ENCODE measurements at places on chromosomes 12 and 14.
A peak's percentile ranks its signal among the peaks of the same experiment; 100 is the strongest.

- DNase-seq, result no peak
These were observed 31.7 kb upstream of the INF2 start for GRCh38 chr14:104657563-104658324.

GRCh38 chr12:131830335-131830913 lies 2.2 kb downstream of the MMP17 start:
- DNase-seq, result peak; percentile 71

DNA sequence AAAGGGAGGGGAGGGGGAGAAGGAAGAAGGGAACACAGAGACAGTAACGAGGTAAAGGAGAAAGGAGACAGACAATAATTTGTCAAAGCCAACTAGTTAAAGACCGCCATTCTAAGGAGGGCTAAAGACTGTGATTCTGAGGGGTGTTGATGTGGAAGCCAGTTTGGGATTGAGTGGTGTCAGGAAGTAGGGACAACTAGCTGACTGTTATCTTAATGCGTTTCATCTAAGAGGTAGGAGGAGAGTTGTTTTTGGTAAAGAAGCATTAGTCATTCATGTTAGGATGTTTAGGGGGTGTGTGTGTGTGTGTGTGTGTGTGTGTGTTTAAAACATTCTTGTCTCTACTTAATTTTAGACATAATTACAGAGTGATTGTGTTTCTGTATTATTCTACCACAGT lies 95.0 kb downstream of the INSM2 start:
- no peak for DNase-seq

GRCh38 chr12:56348776-56349175 lies 10.1 kb downstream of the IL23A start:
- no peak for DNase-seq

All from mammary epithelial cell (primary cell).